Astrocyte of the cerebellum (primary cell): ENCODE measurements at places on chromosomes 13 and 19.
A peak's percentile ranks its signal among the peaks of the same experiment; 100 is the strongest.

DNA sequence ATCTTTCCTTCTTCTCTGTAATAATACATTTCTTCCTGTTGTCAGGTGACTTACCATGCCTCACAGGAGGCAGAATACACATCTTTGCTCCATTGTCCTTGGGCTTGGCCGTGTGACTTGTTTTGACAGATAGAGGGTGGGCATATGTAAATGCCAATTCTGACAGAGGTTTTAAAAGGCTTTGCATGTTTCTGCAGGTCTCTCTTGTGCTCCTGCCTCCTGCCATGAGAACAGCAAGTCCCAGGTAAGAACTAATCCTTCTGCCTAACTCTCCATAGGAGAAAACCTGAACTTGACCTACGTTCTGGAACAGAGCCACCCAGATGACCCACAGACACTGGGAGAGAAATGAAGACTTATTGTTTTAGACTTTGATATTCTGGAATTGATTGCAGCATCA, 88.7 kb upstream of the TNFSF11 start:
- DNase-seq: no peak

DNA sequence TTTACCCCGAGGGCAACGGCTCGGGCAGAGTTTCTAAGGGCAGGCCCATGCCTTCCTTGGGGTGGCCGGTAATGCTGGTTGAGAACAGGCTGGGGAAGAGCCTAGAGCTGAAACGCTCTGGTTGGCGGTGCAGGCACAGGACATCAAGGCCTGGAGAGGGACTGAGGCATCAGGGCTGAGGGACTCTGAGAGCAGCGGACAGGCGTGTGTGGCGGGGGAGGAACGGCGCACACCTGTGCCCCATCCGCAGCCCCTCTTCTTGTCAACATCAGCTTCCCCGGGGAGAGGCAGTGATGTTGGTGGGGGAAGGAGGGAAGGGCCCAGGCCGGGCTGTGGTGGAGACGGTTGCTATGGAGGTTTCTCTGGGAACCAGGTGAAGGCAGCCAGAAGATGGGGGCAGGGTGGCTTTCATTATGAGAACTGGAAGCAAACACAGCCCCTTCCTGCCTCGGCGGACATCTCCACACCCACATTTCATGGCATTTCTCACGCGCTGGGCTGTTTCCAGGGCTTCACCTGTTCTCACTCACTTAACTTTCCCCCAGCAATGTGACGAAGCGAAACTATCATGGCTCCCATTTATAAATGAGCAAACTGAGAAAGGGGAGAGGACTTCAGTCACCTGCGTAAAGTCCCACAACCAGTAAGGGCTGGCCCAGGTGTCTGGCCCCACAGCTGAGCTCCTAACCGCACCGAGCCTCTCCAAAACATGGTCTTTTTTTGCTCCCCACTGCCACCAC, 8.2 kb upstream of the ATF5 start:
- DNase-seq: no peak

GRCh38 chr19:4095488-4095844, 28.5 kb downstream of the MAP2K2 start:
- no peak for DNase-seq

GRCh38 chr13:108352599-108352998, 83.1 kb downstream of the TNFSF13B start:
- DNase-seq: no peak

DNA sequence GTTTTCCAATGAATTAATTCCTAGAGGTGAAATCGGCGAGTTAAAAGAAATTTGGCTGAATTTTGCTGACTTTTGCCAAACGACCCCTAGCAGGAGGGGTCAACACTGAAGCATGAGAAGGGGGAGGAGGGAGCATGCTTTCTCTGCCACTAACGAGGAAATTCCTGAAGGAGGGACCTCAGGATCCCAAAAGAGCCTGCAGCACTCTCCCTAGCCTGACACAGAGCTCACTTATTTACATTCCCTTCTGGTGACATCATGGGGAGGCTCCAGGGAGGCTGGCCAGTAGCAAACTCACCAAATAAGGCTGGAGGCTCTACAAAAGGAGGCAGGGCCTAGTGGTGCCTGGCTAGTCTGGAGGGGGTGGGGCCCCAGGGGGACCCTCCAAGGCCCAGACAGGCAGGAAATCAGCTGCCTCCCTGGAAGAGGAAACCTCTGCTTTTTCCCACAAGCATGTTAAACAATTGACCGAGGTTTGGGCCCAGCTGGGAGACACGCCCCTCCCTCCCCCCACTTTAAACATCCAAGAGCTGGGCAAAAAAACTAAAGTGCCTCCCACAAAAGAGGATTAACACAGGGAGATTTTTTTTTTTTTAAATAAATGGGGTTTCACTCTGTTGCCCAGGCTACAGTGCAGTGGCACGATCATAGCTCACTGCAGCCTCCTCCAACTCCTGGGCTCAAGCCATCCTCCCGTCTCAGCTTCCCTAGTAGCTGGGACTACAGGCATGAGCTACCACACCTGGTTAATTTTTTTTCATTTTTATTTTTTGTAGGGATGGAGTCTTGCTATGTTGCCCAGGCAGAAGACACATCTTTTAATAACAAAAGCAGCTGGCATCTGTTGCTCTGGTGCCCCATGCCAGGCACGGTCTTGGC, 2.1 kb downstream of the DAPK3 start:
- peak; percentile 99 for DNase-seq

GRCh38 chr13:109990296-109990695, 203.9 kb upstream of the IRS2 start:
- DNase-seq: no peak

GRCh38 chr19:8451885-8452284, 7.1 kb downstream of the HNRNPM start:
- DNase-seq: peak; percentile 56

DNA sequence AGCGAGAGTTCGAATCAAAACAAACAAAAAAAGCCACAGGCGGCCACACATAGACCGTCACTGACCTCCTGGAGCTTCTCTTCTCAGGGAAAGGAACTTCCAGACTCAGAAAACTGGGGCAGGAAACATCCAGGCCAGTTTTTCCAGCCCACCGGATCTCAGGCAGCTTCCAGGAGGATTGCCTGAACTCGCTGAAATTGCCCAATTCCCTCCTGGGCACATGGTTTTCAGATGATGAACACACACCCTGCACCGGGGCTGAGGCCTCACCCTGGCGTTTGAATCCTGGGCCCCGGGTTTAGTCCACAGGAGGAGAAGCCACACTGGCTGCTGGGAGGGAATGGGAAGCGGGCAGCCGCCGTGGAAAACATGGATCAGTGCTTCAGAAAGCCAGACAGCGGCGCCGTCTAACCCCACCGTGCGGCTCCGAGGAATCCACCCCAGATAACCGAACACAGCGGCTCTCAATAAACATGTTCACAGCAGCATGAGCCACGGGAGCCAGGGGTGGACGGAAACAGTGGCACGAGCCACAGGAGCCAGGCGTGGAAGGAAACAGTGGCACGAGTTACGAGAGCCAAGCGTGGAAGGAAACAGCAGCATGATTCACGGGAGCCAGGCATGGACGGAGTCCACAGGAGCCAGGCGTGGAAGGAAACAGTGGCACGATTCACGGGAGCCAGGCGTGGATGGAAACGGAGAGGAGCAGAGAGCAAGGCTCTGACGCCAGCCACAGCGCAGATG, 18.2 kb upstream of the PTBP1 start:
- DNase-seq: peak; percentile 76

DNA sequence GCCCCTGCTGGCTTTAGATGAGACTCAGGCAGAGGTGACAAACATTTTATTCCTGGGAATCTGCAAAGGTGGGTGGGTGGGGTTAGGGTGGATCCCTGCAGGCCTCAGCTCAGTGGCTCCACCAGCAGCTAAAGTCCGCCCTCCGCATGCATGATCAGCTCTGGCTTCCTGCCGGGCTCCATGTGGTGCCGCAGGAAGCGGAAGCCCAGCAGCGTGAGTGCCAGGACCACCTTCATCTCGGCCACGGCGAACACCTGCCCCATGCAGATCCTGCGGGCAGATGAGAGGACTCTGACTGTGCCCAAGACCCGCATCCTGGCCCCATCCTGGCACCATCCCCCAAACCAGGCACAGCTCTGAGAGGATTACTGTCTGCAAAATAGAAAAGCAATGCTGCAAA, 26.3 kb downstream of the CYP4F2 start:
- no peak for DNase-seq

DNA sequence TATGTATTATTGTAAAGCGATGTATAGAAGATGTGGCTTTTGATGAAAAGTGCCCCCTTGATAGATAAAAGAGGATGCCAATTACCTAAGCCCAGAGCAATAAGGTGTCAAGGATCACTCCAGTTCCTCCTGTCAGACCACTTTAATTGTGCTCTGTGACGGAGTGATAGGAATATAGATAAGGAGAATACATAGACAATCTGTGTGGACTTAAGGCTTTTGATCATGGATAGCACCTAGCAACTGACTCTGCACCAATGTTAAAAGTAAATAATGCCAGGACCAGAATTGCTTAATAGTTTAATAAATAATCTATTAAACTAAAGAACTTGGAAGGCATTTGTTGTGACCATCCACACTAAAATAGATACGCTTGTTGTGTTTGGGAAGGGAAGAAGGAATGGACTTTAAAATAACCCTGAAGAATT, 390.7 kb upstream of the ARGLU1 start:
- no peak for DNase-seq

DNA sequence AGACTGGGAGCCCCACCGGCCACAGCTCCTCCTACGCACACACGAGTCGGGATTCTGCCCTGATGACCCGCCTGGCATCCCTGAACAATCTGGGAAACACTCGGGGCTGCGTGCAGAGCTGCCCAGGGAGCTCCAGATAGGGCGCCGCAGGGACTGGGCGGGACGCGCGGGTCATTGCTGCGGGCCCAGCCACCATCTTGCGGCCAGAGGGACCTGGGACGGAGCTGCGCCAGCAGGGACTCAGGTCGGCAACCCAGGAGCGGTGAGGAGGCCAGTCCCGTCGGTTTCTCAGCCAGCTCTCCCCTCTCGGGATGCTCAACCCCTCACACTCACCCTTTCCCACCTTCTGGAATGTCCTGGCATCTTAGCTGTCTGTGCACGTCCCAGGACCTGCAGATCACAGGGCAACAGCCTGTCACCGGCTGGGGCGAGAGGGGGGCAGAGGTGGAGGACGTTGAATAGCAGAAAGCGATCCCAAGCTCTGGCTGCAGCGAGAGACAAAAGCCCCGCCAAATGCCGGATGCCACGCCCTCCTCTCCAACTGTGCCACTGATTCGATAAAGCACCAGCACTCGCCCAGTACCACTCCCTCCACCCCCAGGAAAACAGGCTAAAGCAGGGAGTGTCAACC, 20.4 kb upstream of the ZNF91 start:
- no peak for DNase-seq

GRCh38 chr19:45564131-45564780, 20.3 kb downstream of the OPA3 start:
- no peak for DNase-seq

- DNase-seq: no peak
Measured at GRCh38 chr13:85009447-85009846, 789.8 kb downstream of the SLITRK6 start.

DNA sequence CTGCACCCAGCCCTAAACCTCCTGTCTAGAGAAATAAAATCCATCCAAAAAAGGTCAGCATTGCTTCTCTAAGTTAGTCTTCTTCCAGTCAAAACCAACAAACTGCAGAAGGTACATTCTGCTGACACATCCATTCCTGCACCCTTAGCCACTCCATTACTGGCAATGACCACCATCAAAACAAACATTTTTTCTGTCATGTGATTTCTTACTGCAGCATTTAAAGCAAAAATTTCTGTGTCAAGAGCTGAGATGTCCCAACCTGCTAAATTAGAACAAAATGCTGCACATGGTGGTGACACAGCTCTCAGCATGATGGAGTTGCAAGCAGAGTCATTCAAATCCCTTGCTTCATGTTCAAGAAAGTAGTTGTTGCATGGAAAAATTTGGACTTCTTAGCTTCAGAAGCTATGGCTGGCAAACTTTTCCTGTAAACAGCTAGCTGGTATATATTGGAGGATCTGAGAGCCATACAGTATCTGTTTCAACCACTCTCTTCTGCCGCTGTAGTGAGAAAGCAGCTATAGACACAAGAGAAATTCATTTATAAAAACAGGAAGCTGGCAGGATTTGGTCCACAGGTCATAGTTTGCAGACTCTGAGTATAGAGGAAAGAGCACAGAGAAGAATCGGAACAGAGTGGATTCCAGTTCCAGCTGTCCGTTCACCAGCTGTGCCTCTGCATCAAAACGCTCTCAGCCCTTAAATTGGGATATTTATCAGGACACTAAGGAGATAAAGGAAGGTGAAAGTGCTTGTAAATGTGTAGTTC, 17.4 kb downstream of the RUBCNL start:
- peak; percentile 71 for DNase-seq

- DNase-seq: peak; percentile 55
Measured at GRCh38 chr19:50780753-50781435, 9.3 kb upstream of the ACP4 start.

GRCh38 chr19:8206147-8207087, 2.8 kb upstream of the CERS4 start:
- no peak for DNase-seq

- no peak for DNase-seq
Measured at GRCh38 chr19:8504919-8505318, 2.5 kb upstream of the PRAM1 start.

DNA sequence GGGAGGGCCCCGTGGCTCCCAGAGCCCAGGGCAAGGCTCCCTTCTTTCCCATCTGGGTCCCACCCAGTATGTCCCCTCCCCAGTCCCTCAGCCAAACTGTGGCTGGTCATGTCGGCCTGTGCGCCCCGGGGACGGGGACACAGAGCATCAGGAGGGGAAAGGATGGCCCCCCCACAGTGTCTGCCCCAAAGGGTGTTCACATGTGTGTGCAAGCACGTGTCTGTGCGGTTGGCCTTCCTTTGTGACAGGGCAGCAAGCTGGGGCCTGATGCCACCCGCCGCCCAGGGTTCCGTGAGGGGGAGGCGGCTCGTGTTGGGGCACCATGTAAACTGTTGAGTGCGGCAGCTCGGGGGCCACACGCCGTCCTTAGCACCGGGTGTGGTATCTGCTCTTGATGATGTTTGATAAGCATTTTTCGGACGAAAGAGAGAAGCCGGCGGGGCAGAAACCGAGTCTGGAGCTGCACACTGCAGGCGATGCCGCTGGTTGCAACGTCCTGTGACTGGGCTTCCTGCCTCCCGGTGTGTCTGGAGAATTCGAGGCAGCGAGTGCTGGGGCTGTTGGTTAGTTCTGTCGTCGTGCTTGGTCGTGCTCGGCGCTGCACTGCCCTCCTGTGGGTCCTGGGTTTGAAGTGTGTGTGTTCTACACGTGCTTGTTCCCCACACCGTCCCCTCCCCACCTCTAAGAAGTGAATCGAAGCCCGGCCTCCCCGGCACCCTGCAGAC, 18.4 kb downstream of the GNA11 start:
- DNase-seq: no peak

- DNase-seq: no peak
Measured at GRCh38 chr13:56332671-56333070, 808.0 kb upstream of the PRR20A start.
